SW 1271 (cell line): ENCODE measurements at places on chromosomes 1 and 21.

- peak; percentile 21 for DNase-seq
These were observed 22.0 kb downstream of the THAP3 start for GRCh38 chr1:6646499-6647148.

- DNase-seq = peak; percentile 3
These were observed 49.8 kb downstream of the TPR start for GRCh38 chr1:186325239-186325638.

GRCh38 chr1:211384524-211384923 is 57.9 kb downstream of the TRAF5 start:
- DNase-seq = no peak

DNA sequence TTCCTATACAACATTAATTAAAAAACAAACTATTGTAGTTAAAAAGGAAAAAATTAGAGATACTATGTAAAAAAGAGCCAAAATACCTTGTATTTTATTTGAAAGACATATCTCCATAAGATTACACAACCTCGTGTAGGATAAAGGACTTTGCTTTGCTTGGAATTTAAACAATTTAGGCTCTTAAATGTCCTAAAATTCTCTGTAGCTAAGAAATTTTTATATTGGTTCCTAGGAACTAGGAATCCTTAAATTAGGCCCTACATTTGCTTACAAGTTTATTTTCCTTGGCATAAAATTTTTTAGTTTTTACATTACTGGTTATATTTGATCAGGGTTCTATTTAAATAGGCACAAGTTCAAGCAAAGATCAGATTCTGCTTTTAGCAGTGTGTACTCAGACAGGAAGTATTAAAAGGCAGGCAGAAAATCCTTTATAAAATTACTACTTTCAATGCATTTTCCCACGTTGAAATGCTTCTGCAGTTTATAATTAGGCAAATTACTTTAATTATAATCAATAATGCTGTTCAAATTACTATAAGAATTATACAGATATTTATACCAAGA is 3.4 kb upstream of the ANGPTL3 start:
- no peak for DNase-seq

DNA sequence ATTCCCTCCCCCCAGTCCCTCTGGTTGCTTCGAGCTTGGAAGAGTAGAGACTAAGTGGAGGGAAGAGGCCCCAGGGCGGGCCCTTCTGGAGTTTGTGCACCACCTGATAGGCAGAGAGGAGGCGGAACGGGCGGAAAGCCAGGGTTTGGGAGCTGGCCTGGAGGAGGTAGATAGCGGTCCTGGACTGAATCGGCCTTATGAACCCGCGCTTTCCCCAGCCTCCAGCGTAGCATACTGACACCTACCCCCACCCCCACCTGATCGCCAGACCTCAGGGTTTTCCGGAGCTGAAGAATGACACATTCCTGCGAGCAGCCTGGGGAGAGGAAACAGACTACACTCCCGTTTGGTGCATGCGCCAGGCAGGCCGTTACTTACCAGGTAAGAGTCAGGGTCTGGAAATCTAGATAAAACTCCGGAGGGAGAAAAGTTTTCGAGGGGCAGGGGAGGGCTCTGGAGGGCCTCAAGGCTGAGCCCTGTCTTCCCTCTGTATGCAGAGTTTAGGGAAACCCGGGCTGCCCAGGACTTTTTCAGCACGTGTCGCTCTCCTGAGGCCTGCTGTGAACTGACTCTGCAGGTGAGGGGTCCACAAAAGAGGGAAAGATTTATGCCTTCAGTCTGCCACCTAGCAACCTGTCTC is 705 bp downstream of the UROD start:
- DNase-seq = no peak

DNA sequence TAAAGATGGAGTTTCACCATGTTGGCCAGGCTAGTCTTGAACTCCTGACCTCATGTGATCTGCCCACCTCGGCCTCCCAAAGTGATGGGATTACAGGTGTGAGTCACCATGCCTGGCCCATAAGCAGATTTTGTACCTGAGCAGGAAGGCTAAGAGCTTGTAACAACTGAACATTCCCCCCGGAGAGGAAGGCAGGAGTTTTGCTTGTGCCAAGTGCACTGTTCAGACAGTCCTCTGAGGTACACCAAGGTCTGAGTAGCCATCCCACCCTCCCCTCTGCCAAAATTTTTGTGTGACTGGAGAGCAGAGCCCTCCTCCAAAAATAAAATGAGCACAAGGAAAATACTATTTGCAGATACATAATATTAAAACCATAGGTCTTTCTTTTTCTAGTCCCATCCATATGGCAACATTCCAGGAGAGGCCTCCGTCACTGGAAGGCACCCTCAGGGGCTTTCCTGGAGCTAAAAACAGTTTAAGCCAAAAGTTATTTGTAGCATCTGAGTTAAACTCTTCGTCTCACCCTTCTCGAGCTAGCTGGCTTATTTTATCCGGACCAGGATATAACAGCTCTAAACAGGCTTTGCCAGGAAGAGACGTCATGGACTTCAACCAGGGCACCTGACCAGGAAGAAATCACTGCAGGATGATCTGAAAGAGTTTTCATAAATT is 27.2 kb downstream of the CAPN2 start:
- DNase-seq = no peak

DNA sequence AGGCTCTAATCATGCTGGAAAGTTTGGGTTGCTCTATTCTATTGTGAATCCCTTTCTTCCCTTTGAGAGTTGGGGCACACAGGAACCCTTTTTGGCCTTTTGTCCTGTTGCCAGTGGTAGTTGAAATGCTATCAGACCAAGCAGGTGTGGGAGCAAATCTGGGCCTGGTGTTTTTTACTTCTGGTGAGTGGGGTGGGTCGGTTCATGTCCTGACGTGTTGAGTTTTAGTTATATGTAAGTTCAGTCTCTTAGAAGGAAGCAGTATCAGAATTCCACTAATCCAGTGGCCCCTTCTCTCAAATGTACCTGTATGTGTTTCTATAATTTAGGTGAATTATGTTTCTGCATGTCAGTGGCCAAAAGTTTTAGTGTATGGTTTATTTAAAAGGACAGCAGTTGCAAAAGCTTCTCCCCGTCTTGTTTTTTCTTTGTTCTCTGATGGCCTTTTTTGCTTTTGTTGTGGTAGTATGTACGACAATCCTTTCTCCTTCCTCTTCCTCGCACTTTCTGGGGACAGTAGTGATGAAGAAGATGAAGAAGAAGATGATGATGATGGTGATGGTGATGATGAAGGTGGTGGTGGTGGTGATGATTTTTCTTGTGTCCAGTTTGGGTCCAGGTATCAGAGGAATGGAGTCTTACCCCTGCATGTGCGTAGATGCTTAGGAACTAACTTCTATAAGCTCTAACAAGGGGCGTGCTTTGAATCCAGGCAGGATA is 74.2 kb downstream of the UBE4B start:
- DNase-seq = no peak

- no peak for DNase-seq
These were observed 154.0 kb upstream of the AJAP1 start for GRCh38 chr1:4500441-4500840.

- no peak for DNase-seq
These were observed 42.9 kb downstream of the COL18A1 start for GRCh38 chr21:45447821-45448220.

- DNase-seq = peak; percentile 25
These were observed 12.4 kb downstream of the NEXN start for GRCh38 chr1:77900687-77901293.

DNA sequence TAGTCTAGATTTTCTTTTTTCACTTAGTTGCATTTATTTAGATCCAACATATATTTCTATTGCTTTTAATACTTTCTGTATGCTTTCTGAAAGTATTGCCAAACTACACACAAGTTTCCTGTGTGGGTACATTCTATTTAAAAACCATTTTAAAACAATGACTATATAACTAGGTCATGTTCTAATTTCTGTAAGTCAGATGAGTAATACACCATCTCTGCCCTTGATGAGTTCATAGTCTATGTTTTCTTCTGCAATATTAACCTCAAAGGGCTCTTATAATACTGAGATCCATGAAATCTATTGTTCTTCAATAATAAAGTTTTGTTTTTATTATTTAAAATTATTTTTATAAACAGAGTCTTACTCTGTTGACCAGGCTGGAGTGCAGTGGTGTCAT is 68.3 kb downstream of the RNASEL start:
- no peak for DNase-seq

DNA sequence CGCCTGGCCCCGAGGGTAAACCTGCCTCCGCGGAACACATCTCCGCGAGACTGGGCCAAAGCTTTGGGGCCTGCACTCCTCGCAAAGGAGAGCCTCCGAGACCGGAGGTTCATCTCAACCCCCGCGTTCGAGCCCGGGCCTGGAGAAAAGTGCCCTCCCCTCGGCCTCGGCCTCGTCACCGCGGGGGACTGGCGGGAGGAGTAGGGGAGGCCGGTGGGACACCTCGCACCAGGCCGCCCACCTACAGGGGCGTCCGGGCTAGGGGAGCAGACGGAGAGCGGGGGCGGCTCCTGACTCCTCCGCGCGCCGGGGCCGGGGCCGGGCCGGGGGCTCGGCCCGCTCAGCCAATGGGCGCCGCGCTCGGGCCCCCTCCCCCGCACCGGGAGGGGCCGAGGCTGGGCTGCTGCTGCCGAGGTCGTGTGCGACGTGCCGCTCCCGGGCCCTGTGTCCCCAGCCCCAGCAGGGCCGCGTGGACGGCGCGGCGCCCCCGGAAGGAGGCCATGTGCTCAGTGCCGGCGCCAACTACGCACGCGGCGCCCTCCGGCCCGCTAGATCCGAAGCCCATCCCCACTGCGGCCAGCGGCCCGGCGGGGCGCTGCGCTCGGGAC is 684 bp downstream of the SLC2A1 start:
- peak; percentile 17 for DNase-seq

GRCh38 chr21:24895885-24896734 is 711.2 kb downstream of the MRPL39 start:
- no peak for DNase-seq

DNA sequence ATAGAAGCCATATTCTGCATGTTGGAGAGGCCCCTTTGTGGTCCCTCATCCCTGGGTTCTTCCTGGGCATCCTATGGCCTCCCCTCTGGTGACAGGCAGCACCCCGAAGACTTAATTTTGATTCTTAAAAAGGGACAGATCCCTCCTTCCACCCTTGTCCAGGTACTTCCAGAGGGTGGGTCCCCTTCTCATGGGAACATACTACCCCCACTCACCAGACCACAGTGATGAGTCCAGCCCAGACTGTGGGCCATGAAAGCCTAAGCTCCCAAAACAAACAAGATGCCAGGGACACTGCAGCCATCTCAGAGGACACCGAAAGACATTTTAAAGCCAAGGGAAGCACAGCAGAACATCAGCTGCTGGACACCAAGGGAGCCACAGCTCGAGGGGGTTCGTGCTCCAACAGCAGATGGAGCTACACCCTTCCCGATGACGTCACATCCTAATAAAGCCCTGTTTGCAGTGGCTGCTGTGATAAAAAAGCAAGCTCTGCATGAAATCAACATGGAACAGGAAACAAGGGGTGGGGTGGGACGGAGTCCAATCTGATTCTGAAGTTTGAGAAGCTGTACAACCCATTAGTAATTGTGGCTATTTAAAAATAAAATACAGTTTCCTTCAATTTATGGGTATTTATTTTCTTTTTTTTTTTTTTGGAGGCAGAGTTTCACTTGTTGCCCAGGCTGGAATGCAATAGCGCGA is 32.4 kb downstream of the GNB1 start:
- no peak for DNase-seq

DNA sequence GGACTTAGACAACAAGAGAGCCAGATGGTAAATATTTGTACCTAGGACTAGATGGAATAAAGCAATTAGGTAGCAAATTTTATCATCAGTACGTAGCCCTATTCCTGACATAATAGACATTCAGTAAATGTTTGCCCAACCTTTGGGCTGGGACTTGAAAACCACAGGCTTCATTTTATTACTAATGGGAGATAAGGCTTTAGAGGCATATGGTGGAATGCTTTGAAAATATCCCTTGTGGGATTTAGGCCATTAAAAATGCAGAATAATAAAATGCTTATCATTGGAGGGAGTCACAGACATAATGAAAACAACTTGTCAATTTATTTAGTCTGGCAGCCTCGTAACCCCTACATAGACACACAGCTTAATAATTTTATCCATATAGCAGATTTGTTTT is 296.1 kb upstream of the SPAG17 start:
- no peak for DNase-seq

- no peak for DNase-seq
These were observed 11.2 kb upstream of the SRARP start for GRCh38 chr1:15992582-15993500.

- no peak for DNase-seq
These were observed 21.7 kb downstream of the ECE1 start for GRCh38 chr1:21268281-21269239.

GRCh38 chr1:181608948-181609347 is 125.6 kb downstream of the CACNA1E start:
- no peak for DNase-seq

DNA sequence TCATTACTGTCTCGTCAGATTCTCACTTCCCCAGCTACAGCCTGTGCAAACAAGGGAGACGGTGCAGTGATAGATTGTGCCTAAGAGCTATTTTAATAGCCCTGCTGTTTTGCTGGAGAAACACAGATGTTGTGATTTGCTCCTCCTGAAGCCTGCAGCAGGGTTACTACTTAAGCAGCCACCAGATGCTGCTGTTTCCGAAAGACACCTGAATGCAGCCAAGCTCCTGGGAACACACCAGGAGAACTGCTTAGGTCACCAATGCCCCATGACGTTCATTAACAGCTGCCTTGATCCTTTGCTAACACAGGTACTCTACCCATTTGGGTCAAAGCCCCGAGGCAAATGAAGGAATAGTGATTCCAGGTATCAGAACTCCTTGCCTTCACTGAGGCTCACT is 411.8 kb upstream of the DAB1 start:
- no peak for DNase-seq

DNA sequence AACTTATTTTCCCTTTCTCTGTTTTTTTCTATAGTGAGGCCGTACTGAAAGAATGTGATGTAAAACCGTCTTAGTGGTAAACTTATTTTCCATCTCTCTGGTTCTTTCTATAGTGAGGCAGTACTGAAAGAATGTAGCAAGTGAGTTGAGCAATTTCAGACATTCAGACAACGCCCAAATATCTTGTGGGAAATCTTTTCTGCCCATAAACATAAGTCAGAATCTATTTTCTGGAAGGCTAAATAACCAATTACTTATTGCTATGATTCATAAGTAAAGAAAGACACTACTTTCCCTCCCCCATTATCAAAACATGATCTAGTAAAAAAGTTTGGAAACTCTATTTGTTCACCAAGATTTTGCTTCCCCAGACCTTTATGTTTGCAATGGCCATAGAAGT is 18.8 kb upstream of the SCCPDH start:
- DNase-seq = no peak

GRCh38 chr1:186715887-186716809 is 35.9 kb upstream of the PTGS2 start:
- no peak for DNase-seq

DNA sequence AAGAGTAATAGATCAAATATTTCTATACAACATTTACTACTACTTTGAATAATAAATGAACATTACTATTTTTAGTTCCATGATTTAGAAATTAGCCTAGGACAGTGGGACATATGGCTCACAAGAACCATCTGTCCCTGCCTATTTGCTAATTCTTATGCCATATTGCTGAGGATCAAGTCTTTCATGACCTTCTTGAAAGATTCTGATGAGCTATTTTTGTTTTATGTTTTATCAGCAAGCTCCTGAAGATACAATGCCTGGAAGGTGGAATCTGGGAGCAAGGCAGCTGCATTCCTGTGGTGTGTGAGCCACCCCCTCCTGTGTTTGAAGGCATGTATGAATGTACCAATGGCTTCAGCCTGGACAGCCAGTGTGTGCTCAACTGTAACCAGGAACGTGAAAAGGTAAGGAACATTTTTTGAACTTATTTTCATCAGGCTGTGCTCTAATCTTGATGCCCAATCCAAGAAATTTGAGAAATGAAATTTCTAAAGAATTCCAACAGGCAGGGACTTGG is 326.7 kb downstream of the PAPPA2 start:
- DNase-seq = no peak

GRCh38 chr1:59013276-59013927 is 229.6 kb upstream of the JUN start:
- DNase-seq = no peak
